Stimulated activated naive CD8-positive, alpha-beta T cell treated with anti-CD3 and anti-CD28 coated beads, Interleukin-15, Interleukin-2, amounts not matched to agents 100 U/mL and 50 U/mL, for 24 hours (primary cell): ENCODE measurements at places on chromosomes 6 and 20.
A peak's percentile ranks its signal among the peaks of the same experiment; 100 is the strongest.

GRCh38 chr6:107633680-107634323 is 143.9 kb downstream of the SOBP start:
- DNase-seq = no peak

- no peak for DNase-seq
Observed at GRCh38 chr6:140079328-140079727, 704.9 kb upstream of the CITED2 start.

GRCh38 chr6:46638650-46639049 is 14.0 kb downstream of the CYP39A1 start:
- no peak for DNase-seq

DNA sequence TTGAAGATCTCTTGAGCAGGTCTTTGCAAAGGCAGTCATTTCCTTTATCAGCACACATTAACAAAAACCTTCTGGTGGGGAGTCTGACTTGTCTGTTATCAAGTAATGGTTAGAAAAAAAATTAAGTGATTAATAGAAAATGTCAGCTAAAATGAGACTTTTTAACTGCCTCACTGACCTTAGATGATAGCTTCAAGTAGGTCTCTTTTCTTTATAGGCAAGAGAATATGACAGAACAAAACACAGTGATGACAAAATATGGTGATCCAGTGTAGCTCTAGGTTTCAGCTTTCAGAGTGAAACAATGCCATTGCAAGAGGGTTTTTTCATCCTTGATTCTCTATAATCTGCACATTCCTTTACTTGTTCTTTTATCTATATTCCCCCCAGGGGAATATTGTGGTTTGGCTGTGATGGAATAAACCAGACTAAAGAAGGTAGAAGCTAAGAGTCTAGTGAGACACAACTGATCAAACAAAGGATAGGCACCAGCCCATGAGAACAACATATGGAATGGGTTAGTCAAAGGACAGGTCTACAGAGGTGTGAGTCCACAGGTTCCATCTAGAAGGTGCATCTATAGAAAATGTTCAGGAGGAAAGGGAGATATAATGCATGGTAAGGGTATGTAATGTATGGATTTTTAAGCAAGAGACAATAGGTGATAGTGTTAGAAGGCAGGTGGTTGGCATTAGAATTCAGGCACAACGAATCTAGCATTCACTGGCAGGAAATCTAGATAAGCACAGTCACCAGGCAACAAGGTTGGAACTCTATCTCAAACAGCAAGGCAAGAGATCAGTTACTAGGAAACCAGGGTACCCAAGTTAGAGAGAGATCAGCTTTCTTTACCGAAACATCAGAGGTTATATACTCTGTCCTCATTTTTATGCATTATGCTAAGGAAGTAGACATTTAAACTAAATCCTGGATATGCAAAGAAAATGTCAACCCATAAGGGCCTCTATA is 228.9 kb upstream of the SMLR1 start:
- DNase-seq = no peak

DNA sequence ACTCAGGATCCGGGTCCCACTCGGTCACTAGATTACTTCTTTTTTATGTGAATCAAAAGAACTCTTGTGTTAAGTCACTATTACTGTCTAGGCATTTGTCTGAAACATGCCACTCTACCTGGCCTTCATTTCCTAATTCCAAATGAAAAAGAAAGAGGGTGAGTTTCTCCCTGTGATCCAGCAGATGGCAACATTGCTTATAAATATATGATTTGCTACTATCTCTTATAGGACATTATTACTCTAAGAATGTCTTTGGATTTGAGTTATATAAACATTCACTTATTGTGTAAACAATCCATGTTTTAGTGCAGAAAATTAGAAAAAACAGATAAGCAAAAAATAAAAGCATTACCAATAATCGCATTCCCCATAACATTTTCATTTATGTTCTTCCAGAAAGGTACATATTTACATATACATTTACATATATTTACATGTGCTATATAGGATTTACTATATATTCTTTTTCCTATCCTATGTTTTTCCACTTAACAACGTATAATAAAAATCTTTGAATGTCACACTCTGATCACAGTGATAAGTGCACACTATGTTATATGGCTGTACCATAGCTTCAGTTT is 66.9 kb downstream of the FAXC start:
- DNase-seq = no peak

- no peak for DNase-seq
Observed at GRCh38 chr6:47767102-47767501, 14.7 kb upstream of the OPN5 start.

- DNase-seq = no peak
Observed at GRCh38 chr6:6841571-6841970, 253.1 kb downstream of the LY86 start.

- no peak for DNase-seq
Observed at GRCh38 chr6:135581211-135581610, 83.7 kb upstream of the AHI1 start.

GRCh38 chr6:53795340-53795701 is 516 bp downstream of the LRRC1 start:
- DNase-seq = no peak

DNA sequence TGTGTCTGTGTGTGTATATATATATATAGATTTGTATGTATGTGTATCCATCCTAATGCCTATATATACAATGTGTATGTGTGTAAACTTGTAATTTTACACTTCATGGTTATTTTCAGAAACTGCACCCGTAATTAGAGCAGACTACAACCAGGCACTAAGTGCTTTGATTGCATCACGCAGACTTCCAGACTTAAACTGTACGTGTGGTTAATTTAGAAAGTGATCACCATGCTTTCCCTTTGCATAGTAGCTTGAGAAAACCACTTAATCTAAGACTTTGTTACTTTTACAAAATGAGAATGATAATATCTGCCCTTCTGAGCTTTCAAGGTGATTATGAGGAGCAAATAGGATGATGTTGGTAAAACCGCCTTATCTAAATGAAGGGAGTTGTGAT is 50.1 kb upstream of the E2F3 start:
- no peak for DNase-seq

DNA sequence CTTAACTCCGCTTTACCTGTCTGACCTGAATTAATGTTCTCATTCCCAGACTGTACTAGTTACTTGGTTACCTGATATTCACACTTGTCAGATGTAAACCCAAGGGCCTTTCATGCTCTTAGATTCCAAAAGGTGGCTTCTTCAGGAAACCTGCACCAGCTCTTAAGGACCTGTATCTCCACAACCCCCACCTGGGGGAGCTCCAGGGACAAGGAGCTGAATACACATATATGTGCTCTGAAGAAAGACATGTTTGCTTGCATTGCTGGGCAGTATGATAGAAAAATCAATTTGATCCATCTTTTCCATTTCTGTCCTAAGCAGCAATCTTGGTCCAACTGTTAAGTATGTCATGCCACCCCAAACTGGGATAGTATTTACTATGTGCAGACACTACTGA is 64.8 kb upstream of the POU3F2 start:
- DNase-seq = peak; percentile 8

- no peak for DNase-seq
Observed at GRCh38 chr20:58555078-58555765, 40.0 kb upstream of the APCDD1L start.

GRCh38 chr20:49781676-49782075 is 31.0 kb upstream of the SLC9A8 start:
- DNase-seq = no peak

DNA sequence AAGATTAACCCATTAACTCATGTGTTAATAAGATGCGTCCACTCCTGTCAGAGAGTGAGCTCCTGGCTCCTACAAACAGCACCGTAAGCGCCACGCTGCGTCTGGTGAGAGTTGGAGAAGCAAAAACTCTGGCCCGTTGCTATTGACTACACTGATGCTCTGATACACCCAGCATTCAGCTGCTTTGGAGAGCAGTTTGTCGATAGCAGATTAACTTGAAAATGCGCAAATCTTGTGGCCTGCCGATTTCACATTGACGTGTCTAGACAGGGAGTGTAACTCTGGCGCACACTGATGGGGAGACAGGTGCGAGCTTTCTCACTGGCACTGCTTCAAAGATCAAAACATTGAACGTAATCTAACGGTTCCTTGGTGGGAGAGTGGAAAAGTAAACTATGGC is 151.7 kb upstream of the RPS6KA2 start:
- no peak for DNase-seq

DNA sequence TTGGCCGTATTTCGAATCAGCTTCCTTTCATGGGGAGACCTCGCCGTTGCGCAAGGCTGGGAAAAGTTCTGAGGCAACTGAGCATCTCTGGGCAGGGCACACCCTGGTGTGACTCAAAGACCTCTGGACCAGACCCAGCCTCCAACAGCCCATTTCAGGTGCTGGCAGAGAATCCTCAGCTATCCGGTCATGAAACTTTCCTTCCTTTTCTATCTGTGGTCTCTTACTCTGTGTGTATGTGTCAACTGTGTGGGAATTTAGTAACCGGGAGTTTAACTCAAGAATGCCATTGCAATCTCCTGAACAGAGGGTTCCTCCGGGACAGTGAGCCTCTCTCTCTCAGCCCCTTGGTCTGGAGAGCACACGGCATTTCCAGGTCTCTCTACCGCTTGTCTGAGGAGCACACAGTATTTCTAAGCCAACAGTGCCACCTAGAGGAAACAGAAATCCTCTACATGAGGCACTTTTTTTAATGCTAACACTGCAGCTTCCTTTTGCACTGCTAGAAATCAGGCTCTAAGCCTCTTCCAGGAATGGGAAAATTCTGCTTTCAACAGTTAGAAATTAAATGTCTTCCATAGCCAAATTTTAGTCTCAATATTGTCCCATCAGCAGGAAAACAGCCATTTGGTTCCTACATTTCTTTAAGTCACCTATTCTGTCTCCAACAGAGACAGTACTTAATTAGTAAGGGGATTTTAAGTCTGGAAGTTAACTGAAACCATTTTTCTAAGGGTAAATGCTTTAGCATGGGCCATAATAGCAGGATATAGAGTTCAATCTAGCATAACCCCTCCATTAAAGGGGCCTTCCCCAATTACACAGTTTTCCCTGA is 32.7 kb downstream of the PLN start:
- DNase-seq = no peak
